ENCODE measurements at places on chromosomes 3 and 15.

DNA sequence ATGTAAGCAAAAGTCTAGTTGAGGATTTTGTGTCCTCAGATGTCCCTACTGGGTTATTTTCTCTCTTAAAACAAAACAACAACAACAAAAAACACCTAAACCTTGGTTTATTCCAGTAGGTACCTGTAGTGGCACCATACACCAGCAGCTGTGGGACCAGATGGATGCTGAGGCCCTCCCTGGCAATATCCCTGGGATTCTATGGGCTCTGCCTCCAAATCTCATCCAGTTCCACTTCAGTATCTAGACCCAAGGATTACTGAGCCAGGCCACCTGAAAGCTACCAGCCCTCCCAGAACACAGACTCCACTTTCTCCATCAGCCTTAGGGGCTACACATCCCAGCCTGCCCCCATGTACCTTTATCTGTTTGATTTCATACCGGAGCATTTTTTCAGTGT, 1.7 kb downstream of the TIMP4 start:
- no peak for DNase-seq

- no peak for DNase-seq
These were observed 62.9 kb downstream of the FNDC3B start for GRCh38 chr3:172102123-172102882.

GRCh38 chr3:160464321-160464720, 14.7 kb upstream of the TRIM59 start:
- no peak for DNase-seq

DNA sequence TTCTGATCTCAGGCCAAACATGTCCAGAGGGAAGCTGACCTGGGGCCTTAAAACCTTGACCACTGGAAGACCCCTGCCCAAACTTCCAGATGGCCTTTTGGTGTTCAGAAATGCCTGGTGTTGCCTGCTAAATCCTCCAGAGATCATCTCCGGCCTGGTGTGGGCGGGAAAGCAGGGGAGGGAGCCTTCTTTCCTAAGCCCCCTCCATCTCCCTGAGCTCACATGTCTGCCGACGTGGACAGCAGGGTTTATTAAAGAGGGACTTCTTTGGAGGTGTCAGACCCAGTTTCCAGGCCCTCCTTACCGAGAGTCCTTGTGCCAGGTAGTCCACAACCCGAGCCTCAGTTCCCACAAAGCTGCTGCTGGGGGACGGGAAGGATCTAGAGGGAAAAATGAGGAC, 55.9 kb upstream of the SLC6A1 start:
- DNase-seq, result no peak

GRCh38 chr3:142445816-142446254, 2.0 kb downstream of the XRN1 start:
- DNase-seq, result no peak

DNA sequence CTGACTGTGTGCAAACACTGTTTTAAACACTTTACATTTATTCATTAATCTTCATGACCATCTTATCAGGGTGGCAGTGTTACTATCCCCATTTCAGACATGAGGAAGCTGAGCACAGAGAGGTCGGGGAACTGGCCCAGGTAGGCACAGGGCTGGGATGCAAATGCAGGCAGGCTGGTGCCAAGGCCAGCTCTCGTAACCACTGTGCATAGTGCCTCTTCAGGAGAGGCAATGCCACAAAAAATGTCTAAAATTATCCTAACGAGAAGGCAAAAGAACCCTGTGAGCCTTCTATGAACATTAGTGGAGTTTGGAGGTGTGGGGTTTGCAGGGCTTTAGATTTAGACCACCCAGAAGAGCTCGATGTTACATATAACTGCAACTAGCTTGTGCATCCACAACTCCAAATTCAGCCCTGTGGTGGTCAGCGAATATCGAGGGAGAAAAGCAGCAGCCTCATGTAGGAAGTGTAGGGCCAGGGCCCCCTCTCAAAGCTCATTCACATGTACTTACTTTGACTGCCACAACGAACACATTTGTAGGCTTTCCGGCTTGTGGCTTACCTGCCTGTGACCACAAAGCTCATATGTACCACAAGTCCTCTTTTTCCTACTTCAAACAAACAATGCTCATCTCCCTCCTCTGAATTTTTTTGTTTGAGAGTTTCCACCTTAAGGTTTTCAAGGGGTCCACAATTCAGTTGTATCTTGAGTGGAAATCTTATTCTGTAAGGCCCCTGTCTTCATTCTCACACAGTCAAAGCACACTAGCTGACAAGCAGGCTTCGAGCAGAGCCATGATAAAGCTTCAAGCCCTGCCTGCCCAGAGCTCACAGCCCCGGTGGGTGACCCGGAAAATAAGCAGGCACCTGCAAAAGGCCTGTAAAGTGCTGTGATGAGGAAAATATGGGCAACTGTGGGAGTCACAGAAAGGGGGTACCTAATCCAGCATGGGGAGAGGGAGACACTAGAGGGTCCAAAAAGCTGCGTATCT, 722.9 kb upstream of the CFAP20DC start:
- DNase-seq, result no peak

DNA sequence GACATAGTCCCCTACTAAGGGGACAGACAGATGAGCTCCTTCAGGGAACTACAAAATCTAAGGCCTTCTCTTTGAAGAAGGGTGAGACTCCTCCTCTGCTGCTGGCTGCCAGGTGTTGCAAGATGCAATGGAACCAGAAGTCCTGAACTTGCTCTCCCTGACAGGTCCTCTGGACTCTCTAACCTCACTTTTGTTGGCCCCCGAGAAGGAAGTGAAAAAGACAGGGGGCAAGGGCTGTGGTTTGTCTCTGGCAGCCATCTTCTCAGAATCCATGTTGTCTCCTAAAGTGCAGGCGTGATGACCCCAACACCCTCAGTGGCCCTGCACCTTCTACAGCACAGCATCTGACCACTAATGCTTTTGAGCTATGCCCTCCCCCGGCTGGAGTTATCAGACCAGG, 292.5 kb downstream of the CHST2 start:
- no peak for DNase-seq

GRCh38 chr3:24943961-24944360, 449.3 kb upstream of the THRB start:
- no peak for DNase-seq

- DNase-seq, result no peak
These were observed 10.7 kb downstream of the ZXDC start for GRCh38 chr3:126464997-126465396.

GRCh38 chr3:155664925-155665695, 79.8 kb downstream of the PLCH1 start:
- DNase-seq, result no peak

DNA sequence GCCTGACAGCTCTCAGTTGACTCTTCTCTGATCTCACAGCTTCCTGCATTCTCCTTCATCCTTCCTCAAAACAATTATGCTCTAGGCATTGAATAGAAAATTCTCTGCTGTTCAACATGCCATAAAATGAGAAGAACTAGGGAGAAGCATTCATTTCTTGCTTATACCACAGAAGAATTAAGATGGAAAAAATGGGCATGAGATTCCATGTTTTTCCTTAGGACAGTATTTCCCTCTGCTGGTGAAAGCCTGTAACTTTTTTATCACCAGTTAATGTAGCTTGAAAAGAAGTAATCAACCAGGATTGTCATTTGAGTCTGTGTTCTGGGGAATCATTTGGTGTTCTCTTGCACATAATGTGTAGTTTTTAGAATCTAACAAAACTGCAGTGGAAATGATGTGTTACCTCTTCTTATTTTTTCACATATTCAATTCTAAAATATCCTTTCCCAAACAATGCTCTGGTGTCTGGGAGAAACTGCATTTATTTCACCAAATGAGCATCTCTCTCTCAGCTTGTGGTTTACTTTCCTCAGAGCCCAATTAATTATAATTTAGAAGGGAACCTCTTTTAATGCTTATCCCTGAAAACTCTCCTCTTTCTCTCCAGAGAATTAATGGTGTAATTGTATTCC, 92.8 kb upstream of the DCBLD2 start:
- DNase-seq, result no peak

DNA sequence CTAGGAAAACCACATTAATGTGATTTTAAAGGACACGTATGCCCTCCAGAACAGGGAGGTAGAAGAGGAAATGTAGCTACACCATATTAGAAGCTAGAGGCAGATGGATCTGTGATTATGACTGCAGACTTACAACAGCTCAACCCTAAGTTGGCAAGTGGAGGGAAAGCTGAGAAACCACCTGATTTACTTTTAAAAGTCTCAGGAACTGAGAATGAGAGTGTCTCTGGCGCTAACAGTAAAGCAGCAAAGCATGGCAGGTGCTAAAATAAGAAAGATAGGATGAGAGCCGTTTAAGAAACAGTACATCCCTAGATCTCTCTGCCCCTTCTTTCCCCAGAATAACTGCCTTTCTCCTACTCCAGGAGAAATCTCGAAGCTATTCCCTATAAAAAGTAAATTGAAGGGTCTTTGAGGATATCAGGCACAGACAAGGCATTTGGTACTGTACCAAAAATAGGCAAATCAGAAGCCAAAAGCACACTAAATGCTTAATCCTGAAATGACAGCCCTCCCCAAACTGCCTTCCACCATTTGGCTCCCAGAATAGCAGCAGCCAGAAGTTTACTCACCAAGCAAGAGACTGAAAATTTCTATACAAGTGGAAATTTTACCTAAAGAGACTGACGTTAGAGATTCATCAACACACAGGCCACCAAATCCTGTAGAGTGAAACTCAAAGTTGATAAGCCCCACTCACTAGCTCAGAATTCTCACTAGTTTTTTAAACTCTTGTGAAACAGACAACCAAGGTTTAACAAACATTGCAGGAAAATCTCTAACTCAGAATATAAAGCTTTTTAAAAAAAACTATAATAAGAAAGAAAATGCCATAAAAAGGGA, 34.3 kb upstream of the PARP14 start:
- no peak for DNase-seq

DNA sequence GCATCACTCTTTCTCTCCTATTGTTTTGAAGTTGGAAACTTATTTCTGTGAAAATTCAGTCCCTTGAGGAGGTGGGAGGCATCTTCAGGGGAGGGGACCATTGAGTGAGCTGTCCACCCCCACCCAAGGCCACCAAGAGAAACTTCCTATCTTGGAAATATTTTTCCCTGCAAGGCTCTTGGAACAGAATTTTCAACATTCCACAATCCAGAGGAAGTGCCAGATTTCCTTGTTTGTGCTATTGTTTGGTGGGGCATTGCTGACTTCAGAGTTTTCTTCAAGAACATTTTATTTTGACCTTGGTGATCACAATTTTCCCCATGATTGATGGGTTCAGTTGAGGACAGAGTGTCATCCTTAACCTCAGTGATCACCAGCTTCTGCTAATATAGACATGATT, 12.0 kb downstream of the DNASE1L3 start:
- no peak for DNase-seq

- DNase-seq, result no peak
These were observed 129.0 kb upstream of the SLC7A14 start for GRCh38 chr3:170714562-170715535.

DNA sequence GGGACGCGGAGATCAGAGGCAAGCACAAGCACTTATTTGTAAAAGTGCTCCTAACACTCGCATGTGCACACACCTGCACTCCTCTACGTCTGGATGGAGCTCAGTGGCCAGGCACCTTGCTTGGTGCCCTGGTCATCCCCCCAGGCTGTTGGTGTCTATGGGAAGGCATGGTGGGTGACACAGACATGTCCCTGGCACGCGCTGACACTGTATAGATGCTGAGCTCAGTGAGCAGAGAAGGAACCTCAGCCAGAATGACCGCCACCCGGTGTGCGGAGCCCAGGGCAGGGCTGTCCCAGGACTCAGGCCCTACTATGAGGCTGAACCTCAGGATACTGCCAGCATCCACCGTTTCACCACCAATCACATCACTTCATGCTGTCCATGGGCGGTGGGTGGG, 64.5 kb downstream of the NIPA2 start:
- no peak for DNase-seq

DNA sequence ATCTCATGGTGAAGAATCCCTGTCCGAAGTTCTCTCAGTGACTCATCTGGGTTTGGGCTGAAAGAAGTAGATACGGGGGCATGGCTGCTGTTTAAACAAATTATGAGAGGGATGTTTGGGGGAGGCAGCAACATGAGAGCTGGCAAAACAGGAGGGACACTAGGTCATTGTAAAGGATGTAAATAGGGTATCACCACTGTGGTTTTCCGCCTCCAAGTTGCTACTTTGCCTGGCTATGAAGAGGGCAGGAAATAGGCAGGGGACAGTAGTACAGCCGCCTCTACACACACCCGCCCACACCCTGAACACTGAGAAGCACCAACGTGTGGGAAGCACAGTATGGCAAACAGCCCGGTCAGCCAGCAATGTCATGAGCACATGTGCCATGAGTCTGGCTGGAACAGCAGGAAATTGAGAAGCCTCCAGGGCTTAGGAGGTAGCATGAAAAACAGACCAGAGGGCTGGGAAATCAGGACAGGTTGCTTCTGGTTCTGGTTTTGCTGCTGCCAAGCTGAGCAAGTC, 17.1 kb downstream of the HEXA start:
- DNase-seq, result no peak

GRCh38 chr15:53072077-53072476, 281.9 kb upstream of the ONECUT1 start:
- peak; percentile 8 for DNase-seq

- DNase-seq, result peak; percentile 13
These were observed 16.9 kb upstream of the CLDN1 start for GRCh38 chr3:190339130-190339529.

GRCh38 chr3:35968043-35968622, 328.8 kb downstream of the ARPP21 start:
- no peak for DNase-seq

- DNase-seq, result no peak
These were observed 104.2 kb downstream of the AGBL1 start for GRCh38 chr15:86183596-86184491.

- DNase-seq, result no peak
These were observed 216.3 kb downstream of the RPLP1 start for GRCh38 chr15:69668963-69669362.

GRCh38 chr3:115632026-115632425, 8.7 kb downstream of the GAP43 start:
- DNase-seq, result no peak

DNA sequence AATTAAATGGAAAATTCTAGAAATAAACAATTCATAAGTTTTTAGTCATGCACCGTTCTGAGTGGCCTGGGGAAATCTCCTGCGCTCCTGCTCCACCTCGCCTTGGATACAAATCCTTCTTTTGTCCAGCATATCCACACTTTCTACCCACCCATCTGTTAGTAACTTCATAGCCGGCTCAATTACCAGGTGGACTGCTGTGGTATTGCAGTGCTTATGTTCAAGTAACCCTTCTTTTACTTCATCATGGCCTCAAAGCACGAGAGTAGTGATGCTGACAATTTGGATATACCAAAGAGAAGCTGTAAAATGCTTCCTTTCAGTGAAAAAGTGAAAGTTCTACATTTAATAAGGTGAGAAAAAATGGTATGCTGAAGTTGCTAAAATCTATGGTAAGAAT, 142.3 kb upstream of the CHL1 start:
- no peak for DNase-seq
